ENCODE measurements at places on chromosomes 6 and 20.
A peak's percentile ranks its signal among the peaks of the same experiment; 100 is the strongest.

DNA sequence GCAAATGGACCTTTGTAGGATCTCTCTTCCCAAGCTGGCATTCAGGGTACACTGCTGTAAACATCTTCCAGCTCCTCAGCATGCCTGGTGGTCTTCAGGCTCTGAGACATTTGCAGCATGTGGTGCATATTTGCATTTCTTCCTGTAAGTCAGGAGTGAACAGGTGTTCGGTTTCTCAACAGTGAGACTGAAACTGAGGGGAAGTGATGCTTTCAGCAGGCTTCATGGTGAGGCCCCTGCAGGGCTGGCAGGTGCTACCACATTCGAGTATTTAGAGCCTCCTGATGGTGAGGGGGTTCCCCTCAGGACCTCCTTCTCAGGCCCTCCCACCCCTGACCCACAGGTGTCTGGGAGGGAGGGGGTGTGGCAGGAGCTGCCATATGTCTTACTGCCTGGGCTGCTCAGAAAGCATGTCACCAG lies 15.1 kb downstream of the MYBL2 start:
- DNase-seq = no peak

DNA sequence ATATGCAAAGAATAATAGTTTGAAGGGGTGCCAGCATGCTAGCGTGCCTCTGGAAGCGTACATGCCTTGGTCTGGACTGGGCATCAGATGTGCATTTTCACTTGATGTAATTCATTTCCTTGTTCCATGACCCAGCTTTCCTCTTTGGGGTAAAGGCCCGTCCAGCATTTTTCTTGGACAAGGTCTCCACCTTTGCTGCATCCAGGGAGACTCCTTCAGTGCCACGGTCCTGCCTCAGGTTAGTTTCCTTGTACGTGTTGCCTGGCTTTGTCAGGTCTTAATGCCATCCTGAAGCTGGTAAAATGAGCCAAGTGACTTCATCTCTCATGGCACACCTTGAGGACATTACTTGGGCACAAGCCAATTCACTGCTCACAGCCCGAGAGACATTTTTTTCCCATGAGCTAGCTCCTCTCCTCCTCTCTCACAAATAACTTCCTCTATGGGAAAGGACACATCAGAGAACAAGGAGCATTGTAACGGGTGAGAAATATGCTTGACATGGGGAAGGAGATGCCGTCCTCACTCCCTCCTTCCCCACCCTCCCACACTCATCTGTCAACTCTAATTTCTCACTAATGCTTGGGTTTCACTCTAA lies 23.9 kb downstream of the EDN1 start:
- DNase-seq = no peak

- no peak for DNase-seq
These were observed 73.5 kb downstream of the ADTRP start for GRCh38 chr6:11705069-11705468.

- no peak for DNase-seq
These were observed 21.6 kb upstream of the CCN2 start for GRCh38 chr6:131972741-131973140.

DNA sequence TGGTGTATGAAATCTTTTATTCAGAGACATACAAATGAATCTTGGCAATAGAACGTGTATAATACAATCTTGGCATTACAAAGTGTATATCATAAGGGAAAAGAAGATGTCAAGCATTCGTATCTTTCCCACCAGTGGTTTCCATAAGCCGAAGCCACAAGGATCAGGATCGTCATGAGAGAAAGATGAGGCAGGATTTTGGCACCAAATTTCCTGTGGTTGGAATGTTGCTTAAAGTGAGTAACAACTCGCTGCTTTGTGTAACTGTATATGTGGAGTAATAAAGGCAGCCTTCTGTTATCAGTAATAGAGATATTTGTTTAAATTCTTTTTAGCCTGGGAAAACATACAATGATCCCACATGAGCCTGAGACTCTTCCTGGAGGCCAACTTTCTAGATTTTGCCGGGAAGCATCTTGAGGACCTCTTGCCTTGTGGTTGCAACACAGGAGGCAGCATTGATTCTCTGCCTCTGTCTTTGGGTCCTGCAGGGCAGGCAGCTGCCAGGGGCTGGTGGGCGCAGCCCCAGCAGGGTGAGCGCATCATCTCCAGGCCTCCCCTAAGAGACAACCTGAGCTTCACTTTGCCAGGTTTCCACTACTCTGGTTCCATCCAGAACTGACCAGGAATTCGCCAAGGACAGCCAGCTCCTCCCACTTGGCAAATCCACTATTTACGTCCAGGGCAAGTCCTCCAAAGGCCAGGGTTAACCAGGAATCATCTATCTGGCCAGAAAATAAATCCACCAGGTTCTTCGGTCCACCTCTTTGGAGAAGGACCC lies 230.9 kb upstream of the SULF2 start:
- DNase-seq = no peak

- DNase-seq = no peak
These were observed 8.7 kb upstream of the PMEPA1 start for GRCh38 chr20:57718490-57719009.

- DNase-seq = no peak
These were observed 82.5 kb downstream of the POPDC3 start for GRCh38 chr6:105097288-105097687.

DNA sequence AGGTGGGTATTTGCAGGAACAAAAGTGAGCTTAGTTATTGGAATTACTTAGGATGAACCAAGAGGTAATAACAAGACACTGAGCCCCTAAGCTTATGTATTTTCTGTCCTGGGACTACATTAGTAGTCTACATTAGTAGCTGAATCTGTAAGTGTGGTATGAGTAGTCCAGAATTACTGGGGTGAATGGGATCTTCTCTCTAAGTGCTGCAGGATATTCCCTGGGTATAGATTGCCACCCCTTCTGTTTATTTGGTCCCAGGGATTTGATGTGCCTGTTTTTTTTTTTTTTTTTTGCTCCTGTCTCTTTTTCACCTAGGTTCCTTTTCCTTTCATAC lies 5.9 kb downstream of the CD2AP start:
- DNase-seq = no peak

- no peak for DNase-seq
These were observed 5.8 kb downstream of the ANGPT4 start for GRCh38 chr20:910132-910869.

- no peak for DNase-seq
These were observed 287.7 kb downstream of the CLIC5 start for GRCh38 chr6:45727819-45728449.

GRCh38 chr6:168988801-168989200 lies 264.8 kb downstream of the THBS2 start:
- DNase-seq = no peak

DNA sequence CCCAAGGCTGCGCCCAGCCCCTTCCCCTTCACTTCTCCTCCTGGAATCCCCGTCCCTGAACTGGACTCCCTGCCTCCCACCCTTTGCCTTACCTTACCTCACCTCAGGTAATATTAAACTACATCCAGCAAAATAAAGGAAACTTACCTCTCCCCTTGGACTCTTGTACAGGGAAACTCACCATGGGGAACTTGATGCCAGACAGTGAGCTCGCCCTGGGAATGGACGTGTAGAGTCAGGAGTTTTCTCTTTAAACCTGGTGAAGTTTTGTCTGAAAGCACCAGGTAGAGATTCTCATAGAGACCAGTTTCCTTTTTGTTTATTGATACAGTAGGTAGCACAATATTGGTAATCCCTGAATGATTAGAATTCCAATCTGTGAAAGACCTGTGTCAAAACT lies 544 bp upstream of the HLA-C start:
- DNase-seq = no peak

DNA sequence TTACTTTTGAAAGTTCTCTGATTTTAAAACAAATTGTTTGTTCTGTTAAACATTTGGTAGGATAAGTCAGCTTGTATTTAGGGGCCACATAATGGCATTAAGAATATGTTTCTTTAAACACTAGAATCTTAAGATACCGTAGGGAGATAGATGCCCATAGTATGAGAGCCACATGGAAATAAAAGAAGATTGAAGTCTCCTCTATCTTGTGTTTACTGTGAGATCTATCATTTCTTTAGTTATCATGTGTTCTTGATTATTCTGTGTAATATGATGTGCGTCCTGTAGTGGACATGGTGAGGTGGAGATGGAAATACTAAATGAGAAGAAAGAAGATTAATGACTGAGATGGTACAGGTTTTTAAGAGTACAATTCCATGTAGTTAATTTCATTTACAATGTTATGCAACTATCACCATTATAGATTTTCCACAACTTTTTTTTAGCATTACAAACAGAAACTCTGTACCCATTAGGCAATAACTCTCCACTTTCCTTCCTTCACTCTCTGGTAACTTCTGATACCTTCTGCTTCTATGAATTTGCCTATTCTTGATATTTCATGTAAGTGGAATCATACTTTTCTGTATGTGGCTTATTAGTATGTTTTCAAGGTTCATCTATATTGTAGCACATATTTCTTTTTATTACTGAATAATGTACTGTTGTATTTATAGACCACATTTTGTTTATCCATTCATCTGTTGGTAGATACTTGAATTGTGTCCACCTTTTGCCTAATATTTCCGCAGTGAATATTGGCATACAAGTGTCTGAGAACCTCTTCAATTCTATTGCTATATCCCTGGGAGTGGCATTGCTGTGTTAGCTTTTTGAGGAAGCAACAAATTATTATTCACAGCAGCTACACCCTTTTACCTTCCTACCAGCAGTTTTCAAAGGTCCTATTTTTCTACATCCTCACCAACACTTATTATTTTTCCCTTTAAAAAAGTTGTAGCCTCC lies 11.5 kb downstream of the RNF146 start:
- no peak for DNase-seq

GRCh38 chr20:62891111-62891510 lies 29.5 kb upstream of the TCFL5 start:
- DNase-seq = no peak

GRCh38 chr6:129606664-129607063 lies 103.3 kb downstream of the ARHGAP18 start:
- DNase-seq = no peak

DNA sequence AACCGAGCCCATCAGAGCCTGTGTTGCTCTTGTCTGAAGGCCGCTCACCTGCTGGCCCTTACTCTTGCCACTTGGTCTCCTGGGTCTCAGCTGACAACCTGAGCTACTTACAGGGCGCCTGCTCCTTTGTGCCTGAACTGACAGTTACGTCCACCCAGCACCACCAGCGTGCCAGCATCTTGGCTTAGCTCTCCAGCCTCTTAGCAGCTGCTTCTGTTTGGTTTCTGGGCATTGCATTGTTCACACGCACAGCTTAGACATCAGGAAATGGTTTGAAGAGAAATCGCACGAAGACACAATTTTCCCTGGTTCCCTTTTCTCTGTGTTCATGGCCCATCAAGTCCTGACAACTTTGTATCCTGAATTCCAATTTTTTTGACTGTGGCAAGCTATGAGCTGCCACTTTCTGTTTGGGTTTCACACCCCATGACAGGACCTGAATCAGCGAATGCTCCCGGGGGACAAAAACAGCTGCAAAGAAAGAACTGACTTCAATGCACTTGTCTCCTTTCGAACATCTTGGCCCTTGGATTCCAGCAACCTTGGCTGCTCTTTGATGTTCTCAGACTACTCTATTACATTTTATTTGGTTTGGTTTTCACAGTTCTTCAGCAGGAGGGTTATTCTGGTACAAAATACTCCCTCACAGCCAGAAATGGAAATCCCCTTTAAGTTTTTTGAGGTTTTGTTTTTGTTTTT lies 45.2 kb upstream of the LY86 start:
- DNase-seq = no peak

GRCh38 chr20:10671221-10671918 lies 2.4 kb downstream of the JAG1 start:
- DNase-seq = no peak

DNA sequence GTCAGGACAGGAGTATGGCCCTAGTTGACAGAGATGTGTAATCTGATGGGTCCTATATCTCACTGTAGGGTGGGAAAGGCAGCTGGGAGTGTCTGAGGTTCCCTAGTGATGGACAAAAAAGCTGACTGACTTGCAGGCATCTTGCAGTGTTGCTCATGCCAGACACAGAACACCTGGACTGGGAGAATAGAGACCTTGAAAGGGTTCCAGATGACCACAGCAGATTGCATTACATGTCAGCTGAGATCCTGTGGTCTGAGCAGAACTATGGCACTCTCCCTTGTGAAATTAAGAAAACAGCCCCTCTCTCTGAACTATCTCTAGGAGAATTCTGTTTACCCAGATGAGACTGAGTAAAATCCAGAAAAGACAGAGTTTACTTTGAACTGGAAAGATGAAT lies 212.6 kb upstream of the MAN1A1 start:
- DNase-seq = no peak

GRCh38 chr6:133394630-133395029 lies 153.5 kb downstream of the EYA4 start:
- DNase-seq = no peak

- peak; percentile 75 for DNase-seq
These were observed 120.2 kb upstream of the AFDN start for GRCh38 chr6:167706313-167707109.

- no peak for DNase-seq
These were observed 99.3 kb downstream of the MTHFD1L start for GRCh38 chr6:150964765-150965164.

DNA sequence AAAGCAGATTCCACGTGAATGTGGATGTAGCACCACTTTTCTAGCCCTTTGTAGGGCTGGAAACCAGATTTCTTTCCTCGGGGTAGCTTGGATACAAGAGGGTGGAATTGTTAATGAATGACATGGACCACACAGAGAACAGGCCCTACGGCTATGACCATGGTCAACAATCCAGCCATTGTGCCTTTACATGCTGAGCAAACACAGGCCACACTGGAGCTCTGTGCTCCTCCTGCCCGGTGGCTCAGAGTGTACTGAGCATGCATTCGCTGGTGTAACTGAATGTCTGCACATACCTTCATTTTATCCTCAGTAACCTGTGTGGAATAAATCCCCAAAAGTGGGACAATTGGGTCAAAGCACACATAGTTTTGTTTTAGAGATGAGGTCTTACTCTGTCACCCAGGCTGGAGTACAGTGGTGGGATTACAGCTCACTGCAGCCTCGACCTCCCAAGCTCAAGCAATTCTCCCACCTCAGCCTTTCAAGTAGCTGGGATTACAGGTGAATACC lies 32.8 kb downstream of the LRP11 start:
- DNase-seq = no peak
